ENCODE measurements at places on chromosomes 11 and 22. TPM values are rescaled to one million over a fixed set of nuclear protein-coding genes. Genes with fewer than 3 reads are reported as not detected.

GDPD4 gene
- not detected for total RNA-seq

CCT8L2 gene
- not detected for total RNA-seq

AQP11 gene
- 5.9 TPM for total RNA-seq

PRG2 gene
- total RNA-seq: not detected

GRCh38 chr11:6737872-6738466 is 33.8 kb downstream of the OR2AG2 start:
- DNase-seq: no peak

- no peak for DNase-seq
Observed at GRCh38 chr22:20188567-20188877, 37.7 kb upstream of the CCDC188 start.

DNA sequence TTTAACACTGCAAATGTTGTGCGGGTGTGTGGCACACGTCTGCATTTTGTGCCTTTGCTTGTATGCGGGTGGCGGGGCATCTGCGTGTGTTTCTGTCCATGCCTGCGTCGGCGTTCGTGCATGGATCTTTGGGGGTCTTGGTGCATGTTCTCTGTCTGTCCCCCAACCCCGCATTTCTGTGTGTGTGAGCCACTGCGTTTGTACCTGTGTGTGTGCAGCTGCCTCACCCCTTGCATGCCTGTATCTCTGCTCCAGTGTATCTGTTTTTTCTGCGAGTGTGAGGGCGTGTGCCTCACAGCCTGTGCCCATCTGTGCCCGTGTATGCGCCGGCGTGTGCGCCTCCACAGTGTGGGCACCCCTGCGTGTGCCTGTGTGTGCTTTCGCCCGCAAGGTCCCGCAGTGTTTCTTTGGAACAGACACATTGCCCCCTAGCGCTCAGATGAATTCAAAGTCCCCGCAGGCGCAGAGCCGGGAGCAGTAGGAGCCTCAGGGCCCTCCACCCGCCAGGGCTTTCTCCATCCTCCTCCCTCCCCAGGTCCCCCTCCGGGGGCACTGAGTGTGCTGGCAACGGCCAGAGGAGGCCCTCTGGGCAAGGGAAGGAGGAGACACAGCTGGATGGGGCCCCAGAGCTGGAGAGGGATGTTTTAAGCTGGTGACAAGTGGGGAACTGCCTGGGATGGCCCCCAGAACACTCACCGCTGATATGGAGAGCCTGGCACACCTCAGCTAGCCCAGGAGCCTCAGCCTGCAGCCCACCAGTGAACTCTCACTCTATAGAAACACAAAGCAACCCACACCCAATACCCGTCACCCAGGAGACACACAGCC is 3.1 kb upstream of the MN1 start:
- peak; percentile 72 for DNase-seq

- no peak for DNase-seq
Observed at GRCh38 chr11:850775-851763, 8.4 kb downstream of the TSPAN4 start.

GRCh38 chr11:37908219-37908548 is 1310.1 kb upstream of the RAG2 start:
- DNase-seq: no peak

DNA sequence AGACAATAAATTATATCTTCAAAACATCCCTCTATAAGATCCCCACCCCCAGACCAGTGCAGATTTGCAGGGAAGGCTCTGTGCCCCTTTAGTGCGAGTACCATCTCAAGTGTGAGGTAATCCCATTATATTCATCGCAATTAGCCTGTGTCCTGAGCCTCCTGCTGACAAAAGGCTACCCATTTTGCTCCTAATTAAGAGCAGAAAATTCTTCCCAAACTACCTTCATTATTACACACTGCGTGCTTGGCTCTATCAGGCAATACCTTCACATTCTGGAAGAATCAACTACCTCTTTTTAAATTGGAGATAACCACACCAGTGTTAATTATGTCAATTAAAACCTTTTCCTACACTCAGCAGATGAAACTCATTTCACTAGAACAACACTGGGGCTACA is 1133.4 kb upstream of the CCDC90B start:
- no peak for DNase-seq

- no peak for DNase-seq
Observed at GRCh38 chr11:9047964-9048523, 43.4 kb downstream of the SCUBE2 start.

GRCh38 chr22:33652615-33653014 is 267.7 kb downstream of the LARGE1 start:
- no peak for DNase-seq

DNA sequence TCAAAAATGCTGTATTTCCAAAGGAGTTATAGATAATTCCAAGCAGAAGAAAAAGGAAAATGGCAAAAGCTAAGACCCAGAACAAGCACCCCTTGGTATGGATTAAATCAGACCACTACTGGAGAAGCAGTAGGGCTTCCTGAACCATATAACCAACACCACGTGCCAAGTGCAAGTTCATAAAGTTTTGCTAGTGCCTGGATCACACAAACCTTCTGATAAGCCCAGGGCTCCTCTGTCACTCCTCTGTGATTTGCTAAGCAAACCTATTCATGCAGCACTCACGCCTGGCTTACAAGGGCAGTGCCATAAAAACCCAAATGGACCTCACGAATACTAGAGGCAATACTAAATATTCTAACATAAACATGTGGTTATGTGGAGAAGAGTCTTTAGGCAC is 13.3 kb downstream of the LARGE1 start:
- no peak for DNase-seq
